ENCODE measurements at places on chromosomes 5 and 9.

- no peak for DNase-seq
Measured at GRCh38 chr5:164191240-164191639, 685.8 kb downstream of the MAT2B start.

DNA sequence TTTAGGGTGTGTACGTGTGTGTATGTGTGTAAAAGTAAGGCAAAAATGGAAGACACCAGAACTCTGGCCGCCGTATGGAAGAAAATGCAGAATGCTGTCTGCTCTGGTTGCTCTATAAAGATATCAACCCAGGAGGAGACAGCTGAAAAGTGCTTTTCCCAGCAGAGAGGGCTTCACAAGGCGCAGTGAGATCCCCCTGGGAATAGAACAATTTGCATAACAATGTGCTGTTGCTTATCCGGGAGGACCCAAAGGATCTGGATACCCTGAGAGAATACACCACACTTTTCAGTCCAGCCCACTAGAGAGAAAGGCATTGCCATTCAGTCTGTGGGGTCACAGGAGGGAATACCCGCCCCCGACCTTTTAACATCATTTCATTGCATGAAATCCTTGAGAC lies 230.6 kb downstream of the EBF1 start:
- DNase-seq, result no peak

GRCh38 chr9:96006961-96007360 lies 131.5 kb downstream of the ERCC6L2 start:
- DNase-seq, result no peak

DNA sequence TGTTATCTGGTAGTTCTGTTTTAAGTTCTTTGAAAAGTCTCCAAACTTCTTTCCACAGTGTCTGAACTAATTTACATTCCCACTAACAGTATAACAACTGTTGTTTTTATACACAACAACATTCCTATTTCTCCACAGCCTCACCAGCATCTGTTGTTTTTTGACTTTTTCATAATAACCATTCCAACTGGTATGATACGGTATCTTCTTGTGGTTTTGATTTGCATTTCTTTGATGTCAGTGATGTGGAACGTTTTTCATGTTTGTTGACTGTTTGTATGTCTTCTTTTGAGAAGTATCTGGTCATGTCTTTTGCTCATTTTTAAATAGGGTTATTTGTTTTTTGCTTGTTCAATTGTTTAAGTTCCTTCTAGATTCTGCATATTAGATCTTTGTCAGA lies 12.6 kb upstream of the GRAMD2B start:
- DNase-seq, result no peak

DNA sequence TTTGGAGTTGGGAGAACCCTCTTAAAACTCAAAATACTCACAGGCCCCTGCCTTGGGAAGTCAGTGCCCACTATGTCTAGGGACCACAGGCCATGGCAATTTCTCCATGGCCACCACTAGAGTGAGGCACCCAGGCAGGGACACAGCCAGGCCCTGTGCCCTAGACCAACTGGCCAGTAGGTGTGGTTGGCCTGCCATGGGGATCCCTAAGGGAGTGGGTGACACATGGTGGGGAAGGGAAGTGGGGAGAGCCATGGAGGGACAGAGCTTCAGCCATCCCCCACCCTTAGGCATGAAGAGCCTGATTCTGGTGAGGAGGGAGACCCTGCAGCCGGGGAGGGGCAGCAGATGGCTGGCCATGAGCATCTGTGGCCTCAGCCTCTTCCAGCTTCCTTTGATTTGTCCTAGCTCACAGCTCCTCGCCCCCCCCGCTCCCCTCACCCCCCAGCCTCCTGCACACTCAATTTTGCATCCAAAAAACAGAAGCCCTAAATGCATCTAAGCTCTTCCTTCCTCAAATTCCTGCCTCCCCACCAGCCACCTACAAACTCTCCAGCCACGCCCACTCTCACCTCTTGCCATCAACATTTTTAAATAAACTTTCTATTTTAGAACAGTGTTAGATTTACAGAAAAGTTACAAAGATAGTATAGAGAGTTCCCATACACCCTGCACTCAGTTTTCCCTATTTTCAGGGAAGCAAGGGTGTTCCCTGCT lies 1.6 kb upstream of the DBN1 start:
- no peak for DNase-seq

DNA sequence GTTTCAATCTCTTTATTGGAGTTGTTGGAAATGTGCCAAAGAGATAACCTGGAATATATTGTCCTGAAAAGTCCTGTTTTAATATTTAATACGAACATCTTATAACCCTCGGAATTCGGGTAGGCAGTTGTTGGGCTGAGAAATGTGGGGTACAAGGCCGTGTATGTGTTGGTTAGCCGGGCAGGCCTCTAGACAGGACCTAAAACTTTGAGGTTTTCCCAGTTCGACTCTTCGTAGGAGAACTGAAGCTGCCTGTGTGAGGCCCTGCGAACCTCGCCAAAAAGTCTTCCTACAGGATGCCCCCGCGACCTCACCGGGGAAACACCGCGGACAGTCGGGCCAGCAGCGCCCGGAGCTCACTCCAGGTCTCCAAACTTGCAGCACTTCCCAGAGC lies 583 bp upstream of the TJP2 start:
- no peak for DNase-seq

GRCh38 chr5:158322620-158323019 lies 463.7 kb upstream of the CLINT1 start:
- DNase-seq, result no peak

- DNase-seq, result no peak
Measured at GRCh38 chr9:97318433-97318832, 11.0 kb downstream of the CCDC180 start.

DNA sequence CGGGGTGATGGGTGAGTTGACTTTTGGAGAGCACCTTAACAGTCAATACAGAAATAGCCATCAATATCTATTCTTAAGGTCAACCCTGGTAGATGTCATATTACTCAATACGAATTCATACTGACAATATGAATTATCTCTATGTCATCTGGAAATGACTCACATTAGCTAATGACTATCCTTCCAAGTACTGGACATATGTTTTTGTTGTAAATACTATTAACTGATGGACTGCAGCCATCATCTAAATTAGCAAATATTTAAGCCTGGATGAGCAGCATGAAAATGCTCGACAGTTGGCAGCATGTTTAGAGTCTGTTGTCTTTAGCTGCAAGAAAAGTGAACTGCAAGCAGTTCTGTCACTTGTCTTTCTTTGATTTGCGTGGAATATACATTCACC lies 19.6 kb upstream of the ISOC1 start:
- DNase-seq, result no peak

DNA sequence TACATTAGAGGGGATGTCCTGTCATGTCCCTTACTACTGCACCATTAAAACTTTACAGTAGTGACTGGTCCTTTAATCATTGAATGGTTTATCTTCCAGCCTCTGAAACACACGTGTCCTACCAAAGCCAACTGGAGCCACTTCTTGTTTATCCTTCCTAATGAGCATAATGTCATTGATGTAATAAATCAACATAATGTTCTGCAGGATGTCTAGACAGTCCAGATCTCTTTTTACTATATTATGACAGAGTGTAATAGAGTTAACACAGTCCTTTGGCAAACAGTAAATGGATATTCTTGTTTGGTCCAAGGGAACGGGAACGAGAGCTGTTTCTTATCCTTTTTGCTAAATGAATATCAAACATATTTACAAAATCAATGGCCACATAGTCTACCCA lies 88.1 kb upstream of the PTPRD start:
- no peak for DNase-seq

DNA sequence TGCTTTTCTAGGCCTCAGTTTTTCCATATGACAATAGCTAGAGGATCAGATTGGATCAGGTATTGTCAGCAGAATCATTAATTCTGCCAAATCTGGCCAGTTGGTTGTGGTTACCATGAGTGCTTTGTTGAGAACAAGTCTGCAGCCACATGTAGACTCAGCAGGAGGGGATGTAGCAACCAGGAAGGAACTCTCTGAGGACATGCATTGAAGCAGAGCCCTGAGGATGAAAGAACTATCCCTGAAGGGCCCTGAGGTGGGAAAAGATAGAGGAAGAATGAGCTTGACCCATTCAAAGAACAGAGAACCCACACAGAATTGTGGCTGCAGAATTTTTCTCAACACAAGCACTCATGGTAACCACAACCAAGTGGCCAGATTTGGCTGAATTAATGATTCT lies 60.1 kb upstream of the AFAP1L1 start:
- DNase-seq, result no peak

DNA sequence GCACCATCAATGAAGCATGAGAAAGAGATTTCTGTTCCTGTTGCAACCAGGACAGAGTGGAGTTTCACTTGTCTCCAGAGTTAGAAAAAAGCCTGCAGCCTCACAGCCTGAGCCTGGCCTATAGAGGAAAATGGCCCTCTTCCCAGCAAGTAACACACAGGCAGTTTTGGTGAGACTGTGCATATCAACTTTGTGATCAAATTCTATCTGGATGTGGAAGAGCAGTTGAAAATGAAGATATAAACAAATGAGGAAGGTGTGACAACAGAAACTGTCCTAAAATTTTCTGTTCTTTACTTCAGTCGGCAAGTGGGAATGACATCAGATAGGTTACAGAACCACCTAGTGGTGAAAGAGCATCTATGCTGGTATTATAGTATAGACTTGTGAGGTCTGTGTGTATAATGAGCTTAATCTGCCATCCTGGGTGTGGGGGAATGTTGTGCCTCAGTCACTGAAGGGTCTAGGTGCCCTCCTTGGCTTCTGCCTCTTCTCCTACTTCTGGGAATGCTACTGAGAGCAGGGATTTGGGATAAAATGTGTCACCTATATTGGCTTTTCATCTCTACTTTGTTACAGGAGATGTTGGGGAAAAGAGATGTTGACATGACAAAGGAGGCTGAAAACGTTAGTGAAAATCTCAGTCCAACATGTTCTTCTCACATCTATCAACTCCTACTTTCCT lies 28.2 kb downstream of the YIPF5 start:
- DNase-seq, result no peak

- DNase-seq, result no peak
Measured at GRCh38 chr9:17825265-17825659, 246.4 kb downstream of the SH3GL2 start.

- no peak for DNase-seq
Measured at GRCh38 chr9:121651008-121651294, 483 bp upstream of the DAB2IP start.

DNA sequence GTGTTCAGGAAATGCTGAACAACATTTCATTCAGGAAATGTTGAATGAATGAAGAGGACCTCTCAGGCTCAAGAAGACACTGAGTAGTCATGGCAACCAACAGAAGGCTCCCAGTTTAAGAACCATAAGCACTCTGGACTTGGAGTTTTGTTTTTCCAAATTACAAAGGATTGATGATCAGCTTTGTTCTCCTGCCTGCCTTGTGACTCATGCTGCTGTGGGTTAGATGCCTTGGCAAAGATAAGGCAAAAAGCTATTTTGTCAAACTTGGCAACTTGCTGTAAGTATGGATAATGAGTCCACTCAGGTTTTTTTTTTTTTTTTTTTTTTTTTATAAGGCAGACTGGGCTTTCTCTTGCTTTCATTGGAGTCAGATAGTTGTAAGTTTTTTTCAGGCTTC lies 365.0 kb downstream of the TMEM232 start:
- no peak for DNase-seq

DNA sequence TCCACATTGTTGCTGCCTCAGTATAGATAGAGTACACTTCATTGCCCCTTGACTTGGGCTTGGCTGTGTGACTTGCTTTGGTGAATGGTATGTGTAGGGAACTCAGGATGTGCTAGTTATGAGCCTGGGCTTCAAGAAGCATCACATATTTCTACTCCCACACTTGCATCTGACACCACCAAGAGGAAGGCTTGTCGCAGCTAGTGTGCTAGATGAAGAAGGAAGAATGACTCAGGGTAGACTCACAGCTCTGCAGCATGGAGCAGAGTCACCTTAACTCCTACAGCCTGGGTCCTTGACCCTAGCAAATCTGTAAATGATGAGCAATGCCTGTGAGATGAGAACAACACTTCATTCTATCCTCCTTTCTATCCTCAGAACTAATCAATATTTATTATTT lies 261.8 kb downstream of the ASTN2 start:
- DNase-seq, result no peak

- no peak for DNase-seq
Measured at GRCh38 chr9:108322326-108323098, 533.3 kb downstream of the ACTL7B start.

- no peak for DNase-seq
Measured at GRCh38 chr5:167564275-167564674, 727.2 kb upstream of the WWC1 start.

GRCh38 chr5:160312960-160313727 lies 780 bp upstream of the CCNJL start:
- DNase-seq, result no peak

GRCh38 chr9:87233899-87234455 lies 263.7 kb upstream of the DAPK1 start:
- DNase-seq, result no peak

- DNase-seq, result no peak
Measured at GRCh38 chr5:123104607-123105006, 15.6 kb downstream of the PRDM6 start.

DNA sequence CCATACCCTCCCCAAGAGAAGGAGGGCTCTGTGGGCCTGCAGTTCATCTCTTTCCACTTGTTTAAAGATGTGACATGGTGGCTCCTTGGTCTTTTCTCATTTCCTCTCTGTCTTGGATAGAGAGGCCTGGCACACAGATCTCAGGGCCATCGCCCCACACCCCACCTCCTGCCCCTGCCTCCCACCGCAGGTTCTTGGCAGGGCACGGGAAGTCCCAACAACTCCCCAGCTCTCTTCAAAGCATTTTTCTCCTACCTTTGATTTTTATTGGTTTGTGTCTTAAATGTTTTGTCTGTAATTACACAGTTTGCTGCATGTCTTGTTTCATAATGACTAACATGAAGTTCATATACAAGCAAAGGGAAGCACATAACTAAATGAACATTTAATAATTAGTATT lies 178.5 kb upstream of the MSX2 start:
- no peak for DNase-seq

GRCh38 chr9:21669701-21670100 lies 132.7 kb upstream of the MTAP start:
- no peak for DNase-seq

DNA sequence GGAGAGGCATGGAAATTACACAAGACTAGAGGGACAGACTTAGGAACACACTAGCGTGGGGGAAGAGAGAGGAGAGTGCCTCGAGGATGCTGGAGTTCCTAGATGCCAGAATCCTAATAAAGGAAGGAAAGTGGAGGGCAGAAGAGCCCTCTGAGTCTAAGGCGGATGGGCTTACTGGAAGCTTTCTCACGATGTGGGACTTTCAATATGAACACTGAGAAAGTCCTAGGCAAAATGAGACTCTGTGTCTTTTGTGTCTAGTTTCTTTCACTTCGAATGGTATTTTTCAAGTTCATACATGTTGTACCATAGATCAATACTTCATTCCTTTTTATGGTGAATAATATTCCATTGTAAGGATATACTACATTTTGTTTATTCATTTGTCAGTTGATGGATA lies 239.4 kb downstream of the NSG2 start:
- DNase-seq, result no peak

- no peak for DNase-seq
Measured at GRCh38 chr5:157611571-157612476, 36.2 kb upstream of the ADAM19 start.

GRCh38 chr5:146622391-146622790 lies 106.4 kb upstream of the GPR151 start:
- no peak for DNase-seq
